ENCODE measurements at places on chromosomes 6 and 20.

DNA sequence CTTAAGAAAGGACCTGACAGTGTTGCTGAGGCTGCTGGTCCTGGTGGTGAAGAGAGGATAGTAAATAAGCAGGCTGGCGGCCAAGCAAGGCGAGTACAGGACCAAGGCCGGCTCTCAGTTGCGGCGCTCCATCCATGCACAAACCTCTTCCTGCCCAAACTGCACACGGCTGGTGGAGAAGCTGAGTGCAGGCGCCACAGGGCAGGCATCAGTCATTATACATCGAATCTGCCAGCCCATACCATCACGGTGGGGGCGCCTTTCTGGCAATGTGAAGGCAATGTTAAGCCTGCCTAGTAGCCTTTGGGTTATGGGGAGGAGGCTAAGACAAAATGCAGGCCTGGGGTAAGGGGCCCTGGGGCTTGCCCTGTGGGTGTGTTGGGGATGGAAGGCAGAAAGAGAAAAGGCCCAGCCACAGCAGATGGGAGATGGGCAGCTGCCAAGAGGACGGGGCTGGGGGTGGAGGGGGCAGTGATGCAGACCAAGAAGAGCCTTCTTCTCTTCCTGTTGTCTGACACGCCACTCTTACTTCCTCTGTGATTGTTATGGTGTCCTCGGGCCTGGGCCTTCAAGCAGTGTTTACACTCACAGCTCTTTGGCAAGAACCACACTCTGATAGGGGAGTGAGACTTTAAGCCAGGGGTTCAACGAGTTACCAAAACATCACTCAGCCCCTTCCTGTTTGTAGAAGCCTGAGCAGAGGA, 20.3 kb upstream of the KCNK16 start:
- DNase-seq = no peak

- no peak for DNase-seq
These were observed 112.6 kb downstream of the SASH1 start for GRCh38 chr6:148455225-148455624.

- no peak for DNase-seq
These were observed 27.0 kb upstream of the CCN6 start for GRCh38 chr6:112026933-112027332.

- no peak for DNase-seq
These were observed 43.3 kb downstream of the LRRC1 start for GRCh38 chr6:53837865-53838769.

- DNase-seq = peak; percentile 67
These were observed 209.6 kb upstream of the DTNBP1 start for GRCh38 chr6:15872241-15873103.

GRCh38 chr6:130377371-130377770, 11.6 kb downstream of the TMEM200A start:
- DNase-seq = no peak
